Stimulated activated CD4-positive, alpha-beta T cell treated with anti-CD3 and anti-CD28 coated beads, Interleukin-1b, Interleukin-23, amount 100 ng/mL, for 1 hour (primary cell): ENCODE measurements at places on chromosomes 7 and 10.

DNA sequence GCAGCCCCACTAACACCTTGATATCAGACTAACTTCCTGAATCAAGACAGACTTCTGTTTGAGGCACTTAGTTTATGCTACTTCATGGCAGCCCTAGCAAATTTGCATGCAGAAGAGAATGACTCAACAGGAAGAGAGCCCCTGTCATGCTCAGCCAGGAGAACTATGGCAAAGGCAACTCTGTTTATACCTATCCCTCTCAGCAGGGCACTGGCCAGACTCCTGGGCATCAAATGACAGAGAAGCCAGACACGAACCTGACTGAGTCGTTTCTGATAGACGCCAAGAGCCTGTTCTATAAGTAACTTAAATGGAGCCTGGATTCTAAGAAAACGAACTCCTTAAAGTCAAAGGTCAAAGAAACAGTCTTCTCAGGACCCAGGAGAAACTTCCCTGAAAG, 50.9 kb upstream of the UNC5B start:
- DNase-seq: no peak

DNA sequence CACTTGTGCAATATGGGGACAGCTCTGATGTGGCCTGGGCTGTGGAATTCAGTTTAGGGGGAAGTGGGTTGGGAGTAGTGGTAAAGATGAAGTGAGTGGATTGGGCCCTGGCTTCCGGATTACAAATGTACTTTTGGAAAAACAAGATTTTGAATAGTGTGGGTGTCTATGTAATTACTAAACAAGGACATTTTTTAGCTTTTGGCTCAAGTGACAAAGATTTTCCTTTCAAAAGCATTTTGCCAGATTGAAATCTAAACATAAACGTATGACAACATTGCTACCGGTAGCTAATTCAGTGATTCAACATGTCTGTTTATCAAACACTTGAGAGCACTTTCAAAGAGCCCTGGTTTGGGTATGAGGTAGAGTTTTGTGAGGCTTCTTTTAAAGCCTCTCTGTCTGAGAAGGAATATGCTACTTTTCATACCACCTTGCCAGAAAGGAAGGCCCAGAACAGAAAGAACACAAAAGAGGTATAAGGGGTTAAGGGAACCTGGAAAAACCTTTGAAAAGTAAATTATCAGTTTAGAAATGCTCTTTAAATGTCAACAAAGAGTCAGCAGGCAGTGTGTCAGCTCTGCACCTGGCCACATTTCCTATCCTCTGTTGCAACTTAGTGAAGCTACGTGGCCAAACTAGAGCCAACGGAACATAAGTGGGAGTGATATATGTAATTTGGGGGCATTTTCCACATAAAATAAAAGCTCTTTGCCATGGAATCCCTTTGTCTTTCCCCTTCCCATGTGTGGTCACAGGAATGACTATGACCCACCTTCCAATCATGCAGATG, 516.1 kb downstream of the NRG3 start:
- DNase-seq: no peak

DNA sequence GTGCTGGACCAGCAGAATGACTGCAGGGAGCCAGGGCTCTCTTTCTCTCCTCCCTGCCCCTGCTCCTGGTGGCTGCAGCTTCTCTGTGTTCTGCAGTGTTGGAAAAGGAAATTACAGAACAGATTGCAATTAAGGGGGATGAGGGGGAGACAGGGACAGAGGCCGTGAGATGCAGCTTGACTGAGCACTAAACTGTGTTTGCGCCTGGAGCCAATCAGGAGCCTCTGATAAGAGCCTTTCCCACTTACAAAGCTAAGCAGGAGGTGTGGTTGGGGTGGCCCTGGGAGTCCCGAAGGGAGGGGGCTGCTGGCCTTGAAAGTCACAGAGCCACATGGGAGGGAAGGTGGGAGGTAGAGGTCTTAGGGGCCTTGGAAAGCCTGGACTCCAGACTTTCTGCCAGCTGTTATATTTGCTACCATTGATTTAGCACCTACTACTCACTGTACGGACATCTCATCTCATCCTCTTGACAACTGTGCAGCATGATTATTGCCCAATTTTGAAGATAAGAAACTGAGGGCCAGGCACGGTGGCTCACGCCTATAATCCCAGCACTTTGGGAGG, 26.7 kb downstream of the TRIM8 start:
- no peak for DNase-seq

- DNase-seq: no peak
These were observed 19.2 kb downstream of the VIM start for GRCh38 chr10:17247210-17247609.

DNA sequence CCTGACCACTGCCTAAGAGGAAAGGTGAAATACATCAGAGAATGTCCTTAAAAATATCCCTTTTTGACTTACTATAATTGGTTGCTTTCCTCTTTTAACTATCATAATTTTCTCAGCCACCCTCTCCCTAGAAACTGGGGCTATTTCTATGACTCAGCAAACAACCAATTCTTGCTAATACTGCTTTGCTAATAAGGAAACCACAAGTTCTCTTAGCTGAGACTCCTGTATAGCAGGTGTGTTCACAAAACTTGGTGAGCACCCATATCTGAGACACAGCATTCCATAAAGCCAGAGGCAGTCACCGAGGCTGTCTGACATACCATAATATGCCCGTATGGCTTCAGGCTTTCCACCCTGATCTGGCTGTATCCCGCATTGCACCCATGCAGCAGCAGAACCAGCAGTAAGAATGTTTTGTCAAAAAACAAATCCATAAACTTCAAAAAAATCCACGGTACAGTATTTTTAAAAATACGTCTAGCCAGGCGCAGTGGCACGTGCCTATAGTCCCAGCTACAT, 191.7 kb upstream of the C7orf33 start:
- DNase-seq: no peak

DNA sequence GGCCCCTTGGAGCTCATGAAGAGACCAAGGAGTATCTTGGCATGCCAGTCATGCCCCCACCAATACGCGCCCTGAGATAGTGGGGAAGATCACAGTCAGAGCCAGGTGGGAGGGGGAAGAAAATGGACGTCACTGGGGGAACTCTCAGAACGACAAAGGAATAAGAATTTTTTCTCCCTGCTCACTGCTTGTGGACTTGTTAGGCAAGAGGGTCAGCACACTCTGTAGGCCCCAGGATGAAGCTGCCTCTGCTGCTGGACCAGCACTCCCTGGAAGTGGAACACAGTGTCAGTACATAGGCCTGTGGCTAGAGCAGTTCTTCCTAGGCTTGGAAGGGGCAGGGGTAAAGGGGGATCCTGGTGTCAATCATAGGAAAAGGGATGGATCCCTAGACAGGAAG, 46.5 kb downstream of the DRGX start:
- no peak for DNase-seq

DNA sequence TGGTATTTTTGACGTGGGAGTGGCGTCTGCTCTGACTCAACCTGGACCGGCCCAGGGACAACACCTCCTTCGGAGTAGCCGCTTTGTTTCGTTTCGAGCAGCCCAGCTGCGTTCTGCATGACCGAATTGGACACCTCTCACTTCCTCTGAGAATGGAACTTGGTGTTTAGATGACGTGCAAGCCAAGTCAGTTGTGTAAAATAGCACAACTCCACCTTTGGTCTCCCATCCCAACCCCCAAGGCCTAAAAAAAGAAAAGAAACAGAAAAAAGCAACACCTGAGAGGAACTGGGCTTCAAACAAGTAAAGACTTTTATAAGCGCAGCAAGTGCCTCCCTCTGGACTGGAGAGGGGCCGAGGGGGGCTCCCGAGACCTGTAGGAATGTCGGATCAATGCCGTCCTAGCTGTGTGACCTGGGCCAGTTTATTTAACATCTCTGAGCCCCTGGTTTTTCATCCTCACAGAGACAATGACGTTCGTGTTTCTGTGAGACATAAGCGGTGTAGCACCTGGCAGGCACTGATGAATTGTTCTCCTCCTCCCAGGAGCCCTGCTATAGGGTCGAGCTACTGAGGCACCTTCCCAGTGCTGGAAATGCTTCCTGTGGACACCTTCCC, 52.0 kb upstream of the SMNDC1 start:
- no peak for DNase-seq

- no peak for DNase-seq
These were observed 60.4 kb downstream of the FOXI2 start for GRCh38 chr10:127797339-127797738.

GRCh38 chr7:69204943-69205342, 393.3 kb upstream of the AUTS2 start:
- DNase-seq: no peak

DNA sequence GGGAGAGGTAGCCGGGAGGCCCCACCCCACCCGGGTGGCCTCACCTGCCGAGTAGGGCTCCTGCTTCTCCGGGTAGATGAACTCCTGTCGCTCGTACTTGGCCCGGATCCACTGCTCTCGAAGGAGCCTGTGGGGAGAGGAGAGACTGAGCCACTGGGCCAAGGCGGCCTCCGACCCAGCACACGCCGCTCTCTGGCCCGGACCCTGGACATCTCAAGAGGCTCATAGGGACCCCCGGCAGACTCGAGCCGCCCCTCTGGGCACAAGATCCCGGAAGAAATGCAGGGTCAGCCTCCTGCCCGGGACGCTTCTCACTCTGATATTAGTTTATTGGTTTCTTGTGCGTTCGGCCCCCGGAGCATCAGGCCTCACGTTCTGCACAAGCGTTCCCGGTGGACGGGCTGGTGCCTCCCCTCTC, 34.5 kb downstream of the ADAP1 start:
- no peak for DNase-seq

DNA sequence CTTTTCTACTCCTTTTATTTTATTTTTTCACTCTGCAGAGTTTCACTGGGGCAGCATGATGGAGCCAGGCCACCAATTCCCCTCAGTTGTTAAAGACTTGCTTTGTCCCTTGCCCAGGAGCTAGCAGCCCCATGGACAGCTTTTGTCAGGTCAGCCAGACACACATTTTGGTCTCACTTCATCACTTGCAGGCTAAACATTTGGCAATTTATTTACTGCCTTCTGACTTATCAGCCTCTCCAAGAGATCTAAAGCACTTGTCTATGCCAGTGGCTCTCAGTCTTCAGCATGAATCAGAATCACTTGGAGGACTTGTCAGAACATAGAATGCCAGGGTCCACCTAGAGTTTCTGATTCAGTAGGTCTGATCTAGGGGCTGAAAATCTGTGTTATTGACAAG, 66.4 kb upstream of the GDF10 start:
- no peak for DNase-seq

DNA sequence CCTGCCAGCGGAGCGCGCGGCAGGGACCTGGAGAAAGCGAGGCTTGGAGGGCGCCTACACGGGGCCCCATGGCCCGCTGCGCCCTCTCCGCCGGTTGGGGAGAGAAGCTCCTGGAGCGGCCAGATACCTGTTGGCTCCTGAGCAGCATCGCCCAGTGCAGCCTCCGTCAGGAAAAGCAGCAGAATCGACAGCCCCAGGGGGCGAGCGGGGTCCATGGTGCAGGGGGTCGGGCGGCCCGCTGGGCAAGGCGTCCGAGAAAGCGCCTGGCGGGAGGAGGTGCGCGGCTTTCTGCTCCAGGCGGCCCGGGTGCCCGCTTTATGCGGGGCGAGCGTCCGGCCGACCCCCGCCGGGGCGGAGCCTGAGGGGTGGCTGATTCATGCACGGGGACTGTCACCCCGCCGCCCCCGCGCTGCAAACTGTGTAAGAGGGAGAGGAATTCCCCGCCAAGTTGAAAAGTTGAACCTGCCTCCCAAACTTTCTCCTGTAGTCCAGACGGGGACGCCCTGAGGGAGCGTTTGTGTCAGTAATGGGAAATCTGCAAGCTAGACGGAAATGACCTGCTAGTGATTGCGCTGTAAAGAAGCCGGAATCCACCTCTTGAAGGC, at the start of gene TFPI2:
TFPI2 (minus strand) TSS at position 290 of the 605 bp plus-strand sequence; CDS start at position 215, 75 bp downstream.
- peak; percentile 5 for DNase-seq

GRCh38 chr7:102828286-102828685, 79.5 kb downstream of the FAM185A start:
- no peak for DNase-seq

DNA sequence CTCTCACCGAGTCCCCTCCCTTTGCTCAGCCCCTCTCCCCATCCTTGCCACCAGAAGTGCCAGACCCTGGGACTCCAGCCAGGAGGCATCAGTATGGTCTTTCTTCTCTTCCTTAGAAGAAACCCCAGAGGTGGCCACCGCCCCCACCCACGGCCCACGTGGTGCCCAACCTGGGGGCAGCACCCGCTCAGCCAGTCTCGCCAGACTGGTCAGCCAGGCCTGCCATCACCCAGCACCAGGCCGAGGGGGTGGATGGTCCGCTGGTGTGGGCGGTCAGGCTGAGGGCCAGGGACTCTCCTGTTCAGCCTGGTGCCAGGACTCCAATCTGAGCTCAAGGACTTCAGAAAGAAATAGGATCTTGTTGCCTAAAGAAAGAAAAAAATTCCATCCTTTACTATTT, 5.8 kb upstream of the CLDN4 start:
- DNase-seq: no peak

DNA sequence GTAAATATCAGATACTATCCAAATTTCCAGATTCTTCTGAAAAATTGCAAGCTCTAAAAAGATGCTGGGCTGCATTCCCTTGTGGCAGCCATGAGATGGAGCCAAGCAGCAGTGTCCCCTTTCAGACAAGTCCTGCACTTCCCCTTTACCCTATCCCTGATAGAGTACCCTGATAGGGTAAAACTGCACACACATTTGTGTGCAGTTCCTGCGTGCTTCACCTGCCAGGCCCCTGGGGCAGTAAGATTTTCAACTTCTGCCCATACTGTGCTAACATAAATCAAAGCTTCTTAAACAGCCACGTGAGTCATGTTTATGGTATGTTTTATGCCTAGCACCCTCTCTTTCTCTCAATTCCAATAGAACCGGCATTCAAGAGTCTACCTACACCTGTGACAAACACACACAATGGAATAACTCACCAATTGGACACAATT, 52.2 kb downstream of the IFIT5 start:
- DNase-seq: no peak

- no peak for DNase-seq
These were observed 98.6 kb downstream of the NKX6-2 start for GRCh38 chr10:132687181-132687892.

DNA sequence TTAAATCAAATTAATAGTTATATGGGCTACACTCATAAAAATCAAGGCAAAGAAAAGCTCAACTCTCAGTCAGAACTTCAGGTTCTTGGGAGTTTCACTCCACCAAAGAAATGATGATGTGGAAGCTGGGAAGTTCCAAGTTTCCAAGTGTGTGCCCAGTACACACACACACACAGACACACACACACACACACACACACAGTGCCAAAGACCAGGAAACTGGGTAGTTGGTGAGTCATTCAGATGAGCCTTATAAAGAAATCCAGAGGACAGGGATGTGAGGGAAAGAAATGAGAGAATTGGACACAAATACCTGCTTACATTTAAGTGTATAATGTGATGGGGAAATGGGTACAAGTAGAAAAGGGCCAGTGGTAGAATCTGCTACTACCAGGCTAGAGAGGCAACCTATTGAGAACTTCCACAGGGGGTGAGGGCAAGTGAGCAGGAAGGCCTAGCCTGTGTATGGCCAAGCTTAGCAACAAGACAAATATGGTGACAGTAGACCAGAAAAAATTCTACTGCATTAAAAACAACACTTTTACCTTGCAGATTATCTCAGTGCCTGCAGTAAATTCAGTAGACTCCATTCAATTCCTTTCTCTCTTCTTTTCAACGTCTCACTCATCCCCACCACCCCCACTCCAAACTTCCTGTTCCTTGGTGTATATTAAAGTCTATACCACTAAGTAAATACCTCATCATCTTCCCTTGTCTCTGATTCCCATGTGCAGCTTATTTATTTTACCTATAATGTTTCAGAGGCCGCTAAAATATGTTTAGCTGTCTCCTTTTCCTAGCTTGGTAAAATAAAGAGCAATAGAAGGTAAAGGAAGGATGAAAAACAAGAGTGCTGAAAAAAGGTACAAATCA, 95.0 kb downstream of the CABCOCO1 start:
- no peak for DNase-seq
